ENCODE measurements at places on chromosomes 2 and 18.

DNA sequence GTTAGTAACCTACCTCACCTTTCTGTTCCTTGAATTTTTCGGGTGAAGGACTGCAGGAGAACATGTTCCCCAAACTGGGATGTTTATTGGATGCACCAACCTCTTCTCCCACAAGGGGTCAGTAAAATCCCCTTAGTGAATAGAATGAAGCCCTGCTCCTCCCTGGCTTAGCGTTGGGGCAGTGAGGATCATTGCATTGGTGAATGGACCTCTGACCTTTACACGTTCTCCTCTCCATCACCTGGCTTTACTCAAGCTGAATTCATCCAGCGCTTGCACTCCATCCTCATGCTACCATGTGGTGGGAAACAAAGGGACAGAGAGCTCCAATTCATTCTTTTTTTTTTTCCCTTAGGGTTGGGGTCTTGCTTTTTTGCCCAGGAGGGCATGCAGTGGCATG is 157.2 kb downstream of the MIB1 start:
- DNase-seq = no peak

- DNase-seq = no peak
These were observed 15.5 kb upstream of the METTL21A start for GRCh38 chr2:207640661-207641060.

GRCh38 chr2:58572731-58573130 is 331.6 kb upstream of the FANCL start:
- DNase-seq = no peak

GRCh38 chr2:50221106-50221505 is 810.8 kb downstream of the NRXN1 start:
- no peak for DNase-seq

DNA sequence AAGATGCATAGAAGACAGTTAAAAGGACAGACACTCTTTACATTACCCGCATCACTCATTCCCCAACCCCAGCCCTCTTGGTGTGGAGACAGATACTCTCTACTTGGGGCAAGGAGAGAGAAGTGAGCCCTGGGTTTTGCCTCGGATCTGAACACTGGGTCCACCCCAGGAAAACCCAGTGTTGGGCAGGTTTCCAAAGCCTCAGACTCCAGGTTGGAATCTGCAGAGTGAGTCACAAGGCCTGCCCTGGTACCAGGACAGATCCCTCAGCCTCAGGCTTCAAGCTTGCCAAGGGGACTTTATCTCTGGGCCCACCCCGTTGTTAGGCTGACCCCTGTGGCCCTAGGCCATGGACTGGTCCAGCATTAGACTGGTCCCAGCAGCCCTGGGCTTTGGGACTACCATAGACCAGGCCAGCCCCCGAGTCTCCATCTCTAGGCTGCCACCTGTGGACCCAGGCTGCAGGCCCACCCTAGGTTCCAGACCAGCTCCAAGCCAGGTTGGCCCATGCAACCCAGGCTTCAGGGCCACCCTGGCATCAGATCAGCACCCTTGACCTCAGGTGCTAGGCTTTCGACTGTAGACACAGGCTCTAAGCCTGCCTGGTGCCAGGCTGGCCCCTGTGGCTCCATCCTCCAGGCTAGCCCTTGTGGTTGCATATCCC is 112.8 kb downstream of the GULP1 start:
- no peak for DNase-seq

- DNase-seq = no peak
These were observed 15.1 kb downstream of the LMAN1 start for GRCh38 chr18:59343926-59344325.

GRCh38 chr18:26764586-26764985 is 100.9 kb downstream of the AQP4 start:
- DNase-seq = no peak

- no peak for DNase-seq
These were observed 893 bp downstream of the CAVIN2 start for GRCh38 chr2:191845876-191846514.

GRCh38 chr2:69933254-69933828 is 18.4 kb downstream of the MXD1 start:
- no peak for DNase-seq

GRCh38 chr2:61091485-61091884 is 25.8 kb downstream of the SANBR start:
- no peak for DNase-seq

DNA sequence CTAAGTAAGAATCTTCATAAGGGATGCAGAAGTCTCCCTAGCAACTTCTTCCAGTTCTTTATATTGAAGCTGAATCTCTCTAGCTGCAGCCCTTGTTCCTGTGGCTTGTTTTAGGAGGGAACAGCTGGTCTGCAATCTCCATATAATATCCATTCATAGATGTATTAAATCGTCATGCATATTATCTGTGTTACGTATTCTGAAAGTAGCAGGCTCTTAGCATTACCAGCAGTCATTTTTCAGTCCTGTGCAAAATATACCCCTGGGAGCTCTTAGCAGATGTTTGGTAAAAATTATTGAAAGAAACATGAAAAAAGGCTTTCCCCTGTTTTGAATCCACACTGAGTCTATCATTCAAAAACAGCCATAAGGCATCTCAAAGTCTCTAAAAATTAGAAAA is 385.3 kb downstream of the IRS1 start:
- DNase-seq = no peak

DNA sequence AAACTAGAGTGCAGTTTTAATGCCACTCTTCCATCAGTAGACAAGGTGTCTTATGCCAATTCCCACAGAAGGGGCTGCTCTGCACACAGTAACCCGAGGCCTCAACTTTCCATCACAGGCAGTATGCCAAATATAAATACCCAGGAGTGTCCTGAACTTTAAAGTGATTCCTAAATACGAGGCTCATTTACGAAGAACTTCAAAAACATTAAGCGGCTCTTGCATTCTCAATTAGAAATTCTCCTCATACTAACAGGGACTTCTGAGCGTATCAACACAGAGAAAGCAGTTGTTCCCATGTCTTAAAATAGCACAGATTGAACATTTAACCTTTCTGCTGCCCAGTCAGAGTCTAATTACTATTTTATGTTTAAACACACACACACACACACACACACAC is 638.6 kb downstream of the ERBB4 start:
- no peak for DNase-seq

DNA sequence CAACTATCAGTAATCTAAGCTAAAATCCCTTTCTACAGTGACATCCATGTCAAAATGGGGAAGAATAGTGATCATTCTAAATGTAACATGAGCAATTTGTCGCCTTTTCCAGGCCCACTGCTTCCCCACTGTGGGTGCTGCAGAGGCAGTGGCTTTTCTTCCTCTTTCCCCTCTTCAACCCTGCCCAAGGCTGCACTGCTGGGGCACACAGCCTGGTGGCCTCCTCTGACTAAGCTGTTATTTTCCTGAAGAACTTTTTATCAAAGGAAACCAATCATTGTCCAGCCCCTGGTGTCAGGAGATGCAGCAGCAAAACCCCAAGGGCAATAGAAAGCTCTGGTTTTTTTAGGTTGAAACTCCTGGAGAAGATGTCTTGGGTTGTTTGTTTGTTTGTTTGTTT is 117.6 kb upstream of the KLF7 start:
- no peak for DNase-seq

DNA sequence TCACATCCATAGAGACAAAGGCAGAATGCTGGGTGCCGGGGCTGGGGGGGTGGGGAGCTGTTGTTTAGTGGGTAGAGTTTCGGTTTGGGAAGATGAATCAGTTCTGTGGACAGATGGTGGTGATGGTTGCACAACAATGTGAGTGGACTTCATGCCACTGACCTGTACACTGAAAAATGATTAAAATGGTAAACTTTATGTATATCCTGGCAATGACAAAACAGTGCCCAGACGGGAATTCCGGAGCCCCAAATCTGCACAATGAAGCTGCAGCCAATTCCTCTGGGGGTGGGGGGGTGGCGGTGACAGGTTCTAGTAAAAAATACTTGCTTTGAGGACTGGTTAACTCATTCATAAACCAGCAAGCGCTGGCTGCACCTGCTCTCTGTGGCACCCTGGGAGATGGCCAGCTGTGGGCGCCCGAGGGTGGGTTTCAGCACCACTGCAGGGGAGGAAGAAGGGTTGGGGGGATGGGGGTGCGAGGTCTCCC is 81.8 kb upstream of the HPCAL1 start:
- DNase-seq = no peak

DNA sequence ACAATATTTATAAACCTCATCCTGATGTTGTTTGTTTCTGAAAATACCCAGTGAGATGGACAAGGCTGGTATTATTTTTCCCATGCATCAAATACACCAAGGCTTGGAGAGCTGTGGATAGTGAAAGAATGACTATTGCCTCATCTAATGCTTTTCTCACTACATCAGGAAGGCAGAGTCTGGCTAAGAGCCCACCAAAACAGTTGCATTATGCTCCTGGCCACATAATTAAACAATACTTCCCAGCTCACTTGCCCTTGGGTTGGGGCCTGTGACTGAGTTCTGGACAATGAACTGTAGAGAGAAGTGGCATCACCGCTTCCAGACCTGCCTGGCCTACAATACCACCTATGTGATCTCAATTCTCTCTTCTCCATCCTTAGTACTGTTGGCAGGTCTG is 46.4 kb upstream of the REEP1 start:
- no peak for DNase-seq

DNA sequence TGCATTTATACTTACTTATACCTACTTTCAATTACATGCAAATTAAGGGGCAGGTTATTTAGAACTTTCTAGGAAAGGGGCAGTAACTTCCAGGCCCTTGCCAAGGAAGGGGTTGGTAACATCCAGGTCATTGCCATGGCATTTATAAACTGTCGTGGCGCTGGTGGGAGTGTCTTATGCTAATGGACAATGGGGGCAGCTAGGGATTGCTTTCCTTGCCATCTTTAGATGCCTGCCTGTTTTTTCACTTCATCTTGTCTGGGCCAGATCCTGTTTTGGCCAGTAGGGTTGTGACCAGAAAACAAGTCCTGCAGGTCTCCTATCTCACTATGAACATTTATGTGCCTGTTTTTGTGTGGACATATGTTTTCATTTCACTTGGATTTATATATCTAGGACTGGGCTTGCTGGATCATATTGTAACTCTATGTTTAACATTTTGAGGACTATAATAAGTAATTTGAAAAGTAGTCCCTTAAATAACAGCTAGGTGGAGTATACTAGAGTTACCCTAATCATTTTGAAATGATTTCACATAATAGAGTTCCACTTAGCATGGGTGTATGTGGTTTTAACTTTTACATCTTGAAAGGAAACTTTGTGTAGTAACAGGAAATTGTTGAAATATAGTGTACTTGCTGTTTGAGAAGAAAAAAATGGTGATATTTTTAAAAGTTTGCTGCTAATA is 56.1 kb downstream of the LCLAT1 start:
- no peak for DNase-seq

GRCh38 chr18:41075212-41075611 is 879.8 kb upstream of the PIK3C3 start:
- no peak for DNase-seq

GRCh38 chr2:179442206-179442605 is 177.6 kb upstream of the SESTD1 start:
- DNase-seq = no peak

- no peak for DNase-seq
These were observed 88.9 kb downstream of the ADCYAP1 start for GRCh38 chr18:993560-993959.

DNA sequence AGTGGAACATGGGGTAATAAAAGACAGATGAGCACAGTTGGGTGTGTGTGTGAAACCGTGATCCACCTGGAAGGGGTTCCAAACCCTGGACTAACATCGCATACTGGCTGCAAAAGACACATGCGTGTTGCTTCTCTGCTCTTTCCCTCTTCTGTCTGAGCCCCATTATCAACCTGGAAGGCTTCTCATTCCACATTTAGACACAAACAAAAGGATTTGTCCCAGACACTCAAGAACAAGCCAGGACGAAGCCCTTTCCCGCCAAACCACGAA is 7.0 kb upstream of the SP9 start:
- DNase-seq = no peak

DNA sequence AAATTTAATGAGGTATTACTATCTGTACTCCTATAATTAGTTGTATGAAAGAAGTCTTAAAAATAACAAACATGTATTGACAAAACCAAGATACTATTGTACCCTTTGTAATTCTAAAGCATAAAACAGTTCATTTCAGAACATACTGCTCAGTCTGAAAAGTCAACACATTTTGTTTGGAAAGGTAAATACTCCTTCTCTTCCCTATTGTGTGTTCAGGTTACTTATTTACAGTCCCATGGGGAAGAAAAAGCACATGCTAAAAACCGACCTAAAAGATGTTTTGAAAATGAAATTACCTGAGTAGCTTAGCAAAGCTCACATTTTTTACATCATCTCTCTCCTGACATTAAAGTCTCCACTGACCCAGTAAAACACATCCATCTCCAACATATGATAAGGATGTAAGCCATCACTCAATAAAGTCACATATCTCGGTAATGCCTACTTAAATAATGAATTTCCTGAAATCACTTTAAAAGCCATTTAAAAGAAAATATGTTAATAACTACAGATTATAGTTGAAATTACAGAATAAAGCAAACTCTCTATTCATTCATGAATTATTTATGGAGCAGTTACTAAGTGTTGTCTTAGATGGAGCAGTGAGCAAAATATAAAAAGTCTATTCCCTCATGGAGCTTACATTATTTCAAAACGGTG is 75.6 kb upstream of the FZD5 start:
- DNase-seq = no peak

- DNase-seq = no peak
These were observed 18.9 kb downstream of the NDC80 start for GRCh38 chr18:2590303-2590702.

Data from NCI-H1417 treated with DMSO at 0.1 percent for 48 hours (cell line).